Stimulated activated naive CD4-positive, alpha-beta T cell (primary cell): ENCODE measurements at places on chromosomes 6 and 20.

DNA sequence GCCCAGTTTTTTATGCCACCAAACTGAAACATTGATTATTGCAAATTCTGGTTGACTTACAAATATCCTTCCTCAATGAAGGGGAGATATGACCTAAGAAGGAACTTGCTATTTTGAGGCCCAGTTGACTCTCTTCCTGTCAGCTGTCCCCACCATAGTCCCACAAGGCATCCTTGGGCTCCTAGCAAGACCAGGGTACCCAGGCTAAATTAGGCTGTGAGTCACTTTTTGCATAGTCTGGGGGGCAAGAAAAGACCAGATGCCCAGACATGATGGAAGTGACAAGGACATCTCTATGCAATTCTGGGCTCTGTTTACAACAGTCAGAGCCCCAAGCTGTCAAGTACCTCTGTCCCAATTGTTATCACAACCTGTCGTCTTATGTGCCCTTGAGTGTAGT lies 31.8 kb upstream of the MAFB start:
- DNase-seq: no peak

GRCh38 chr6:74447013-74447412 lies 751.0 kb downstream of the CD109 start:
- DNase-seq: no peak

DNA sequence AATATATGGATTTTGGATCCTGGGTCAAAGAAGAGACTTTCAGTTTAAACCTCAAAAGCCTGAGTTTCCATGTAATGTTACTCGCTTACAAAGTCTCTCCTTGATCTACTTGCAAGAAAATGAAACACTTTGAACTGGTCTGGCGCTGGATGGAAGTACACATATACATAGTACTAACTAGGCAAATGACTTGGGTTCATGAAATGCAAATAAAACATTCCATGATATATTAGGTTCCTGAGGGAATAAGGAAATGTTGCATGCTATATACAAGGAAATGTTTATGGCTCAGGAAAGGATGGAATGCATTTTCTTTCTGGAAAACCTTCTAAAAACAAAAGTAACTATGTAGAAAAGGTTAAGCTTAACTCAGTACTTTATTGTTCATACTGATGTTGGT lies 11.4 kb upstream of the TXLNB start:
- no peak for DNase-seq

GRCh38 chr6:7246401-7247178 lies 66.4 kb downstream of the SSR1 start:
- DNase-seq: no peak

- DNase-seq: no peak
Observed at GRCh38 chr20:63357921-63358905, 2.9 kb downstream of the CHRNA4 start.

- no peak for DNase-seq
Observed at GRCh38 chr6:90399970-90400369, 103.3 kb upstream of the BACH2 start.
